ENCODE measurements at places on chromosomes 1 and 21. TPM values are rescaled to one million over a fixed set of nuclear protein-coding genes. Genes with fewer than 3 reads are reported as not detected.

Gene INTS7
- total RNA-seq: 22.5 TPM

Gene HSF2BP
- 1.0 TPM for total RNA-seq

DNA sequence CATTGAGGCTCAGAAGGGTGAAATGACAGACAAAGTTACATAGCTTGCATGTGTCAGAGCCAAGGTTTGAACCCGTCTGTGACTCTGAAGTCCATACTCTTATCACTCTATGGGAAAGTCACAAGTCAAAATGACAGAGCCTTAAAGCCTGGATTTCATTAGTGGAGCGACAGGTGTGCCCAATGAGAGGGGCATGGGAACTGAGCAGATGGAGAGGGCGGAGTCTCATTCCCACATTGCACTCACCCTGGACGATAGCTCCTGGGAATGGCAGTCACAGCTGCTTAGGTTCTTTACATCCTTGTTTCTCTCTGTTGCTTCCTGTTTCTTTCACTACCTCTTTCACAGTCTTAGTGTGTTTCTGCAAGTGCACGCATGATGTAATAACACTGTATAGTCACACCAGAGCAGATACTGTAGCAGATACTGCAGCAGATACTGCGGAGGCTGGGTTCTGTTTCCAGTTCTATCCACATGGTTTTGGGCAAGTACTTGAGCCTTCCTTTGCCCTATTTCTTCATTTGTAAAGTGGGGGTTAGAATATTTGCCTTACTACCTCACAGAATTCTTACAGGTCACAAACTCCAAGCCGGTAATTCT is 127.2 kb downstream of the ZSCAN20 start:
- DNase-seq: peak; percentile 79

GRCh38 chr1:61254634-61255357 is 172.4 kb downstream of the NFIA start:
- peak; percentile 90 for DNase-seq

- no peak for DNase-seq
Measured at GRCh38 chr1:163970699-163971098, 588.3 kb upstream of the PBX1 start.
